ENCODE measurements at places on chromosomes 11 and 22.

GRCh38 chr11:37259734-37260133 lies 661.7 kb upstream of the RAG2 start:
- no peak for DNase-seq

DNA sequence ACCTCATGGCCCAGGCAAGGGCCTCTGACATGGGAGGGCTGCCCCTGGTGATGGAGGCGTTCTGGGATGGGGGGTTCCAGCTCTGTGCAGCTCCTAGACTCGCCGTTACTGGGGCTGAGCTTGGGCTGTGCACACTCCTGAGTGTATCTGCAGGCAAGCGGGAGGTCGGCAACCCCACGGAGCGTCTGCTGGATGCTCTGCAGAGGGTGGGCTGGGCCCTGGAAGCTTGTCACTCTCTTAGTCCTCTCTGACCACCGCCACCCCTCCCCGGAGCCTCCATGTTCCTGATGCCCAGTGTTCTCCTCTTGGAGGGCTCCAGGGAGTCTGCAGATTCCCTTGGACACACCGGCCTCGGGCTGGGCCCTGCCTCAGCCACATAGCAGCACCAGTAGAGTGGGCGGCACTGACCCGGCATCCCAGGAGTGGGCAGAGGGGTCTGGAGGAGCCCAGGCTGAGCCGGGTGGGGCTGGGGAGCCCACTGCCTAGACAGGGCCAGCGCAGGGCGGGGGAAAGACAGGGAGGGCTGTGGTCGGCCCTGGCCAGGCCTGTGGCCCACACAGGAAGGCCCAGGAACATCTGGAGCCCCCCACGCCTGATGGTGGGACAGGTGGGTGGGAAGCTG lies 20.6 kb upstream of the MUC5B start:
- no peak for DNase-seq

DNA sequence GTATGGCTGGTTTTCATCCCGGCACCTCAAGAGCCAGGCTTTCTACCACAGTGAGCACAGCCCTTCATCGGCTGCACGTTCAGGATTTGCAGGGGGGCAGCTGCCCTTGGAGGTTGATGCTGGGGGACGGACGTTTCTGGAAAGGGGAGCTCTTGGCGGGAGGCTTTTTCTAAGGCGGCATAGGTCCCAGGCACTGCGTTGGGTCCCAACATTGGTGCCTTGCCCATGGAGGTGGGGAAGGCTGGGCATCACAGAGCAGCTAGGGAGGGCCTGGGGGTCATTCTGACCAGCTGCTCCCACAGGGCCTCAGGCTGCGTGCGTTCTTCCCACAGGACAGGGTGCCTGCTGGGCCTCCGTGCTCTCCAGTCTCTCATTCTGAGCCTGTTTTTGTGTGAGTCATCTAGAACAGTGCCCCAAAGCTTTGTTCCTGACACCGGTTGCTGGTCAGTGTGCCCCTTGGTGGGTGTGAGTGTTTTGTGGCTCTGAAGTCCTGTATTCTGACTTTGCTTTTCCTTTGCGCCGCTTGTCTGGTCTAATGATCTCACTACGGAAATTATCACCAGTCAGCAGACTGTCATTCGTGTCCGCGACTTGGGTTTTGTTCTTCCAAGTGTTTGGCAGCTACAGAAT lies 275.9 kb downstream of the TBC1D22A start:
- no peak for DNase-seq

DNA sequence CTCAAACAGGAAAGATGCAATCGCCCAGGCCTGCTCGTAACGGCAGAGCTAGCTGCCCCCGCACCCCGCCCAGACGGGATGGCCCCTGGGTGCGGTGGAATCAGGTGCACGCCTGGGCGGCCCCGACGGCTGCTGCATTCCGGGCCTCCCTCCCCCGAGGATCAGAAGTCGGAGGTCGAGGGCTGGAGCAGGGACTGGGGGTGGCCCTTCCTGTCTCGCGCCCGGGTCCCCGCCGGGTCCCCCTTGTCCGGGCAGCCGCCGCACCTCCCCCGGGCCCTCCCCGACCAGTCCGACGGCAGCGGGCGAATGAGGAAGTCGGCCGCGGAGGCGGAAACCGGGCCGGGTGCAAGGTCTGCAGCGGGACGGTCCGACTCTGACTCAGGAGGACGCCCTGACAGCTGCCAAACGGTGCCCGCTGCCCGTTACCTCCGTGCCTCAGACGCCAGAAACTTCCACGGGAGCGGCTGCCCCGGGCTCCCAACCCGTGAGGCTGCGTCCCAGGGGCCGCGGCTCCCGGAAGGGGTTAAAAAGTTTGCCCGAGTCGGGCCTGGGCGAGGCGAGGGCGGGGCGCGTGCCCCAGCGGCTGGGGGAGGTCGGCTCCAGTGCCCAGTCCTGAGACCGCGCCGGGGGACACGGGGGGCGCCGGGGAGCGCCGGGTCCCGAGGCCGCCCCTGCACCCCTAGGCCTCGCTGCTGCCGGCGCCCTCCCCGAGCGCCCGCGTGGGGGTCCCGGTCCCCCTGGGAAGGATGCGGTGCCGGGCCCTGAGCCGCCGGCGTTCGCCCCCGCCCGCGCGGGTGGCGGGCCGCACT lies 663 bp downstream of the MYH9 start:
- no peak for DNase-seq

GRCh38 chr11:36300650-36301049 lies 4.6 kb downstream of the PRR5L start:
- no peak for DNase-seq
